ENCODE measurements at places on chromosomes 3 and 15.

DNA sequence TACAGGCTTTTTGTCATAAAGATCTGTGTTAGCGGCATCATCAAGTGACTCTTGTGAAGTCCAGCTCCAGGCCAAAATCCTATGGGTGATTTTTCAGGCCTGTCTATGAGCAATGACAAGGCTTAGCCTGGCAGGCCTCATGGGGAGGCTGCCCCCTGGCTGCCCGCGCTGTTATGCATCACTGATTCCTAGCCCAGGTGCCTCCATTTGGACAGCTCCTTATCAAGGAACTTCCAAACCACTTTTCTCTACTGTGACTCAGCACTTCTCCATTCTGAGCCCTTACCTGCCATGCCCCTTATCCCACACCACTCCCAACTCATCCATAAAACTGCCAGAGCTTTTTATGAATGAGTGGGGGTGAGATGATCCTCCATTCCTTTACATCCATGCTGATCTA, 91.5 kb upstream of the C3orf80 start:
- DNase-seq, result no peak

DNA sequence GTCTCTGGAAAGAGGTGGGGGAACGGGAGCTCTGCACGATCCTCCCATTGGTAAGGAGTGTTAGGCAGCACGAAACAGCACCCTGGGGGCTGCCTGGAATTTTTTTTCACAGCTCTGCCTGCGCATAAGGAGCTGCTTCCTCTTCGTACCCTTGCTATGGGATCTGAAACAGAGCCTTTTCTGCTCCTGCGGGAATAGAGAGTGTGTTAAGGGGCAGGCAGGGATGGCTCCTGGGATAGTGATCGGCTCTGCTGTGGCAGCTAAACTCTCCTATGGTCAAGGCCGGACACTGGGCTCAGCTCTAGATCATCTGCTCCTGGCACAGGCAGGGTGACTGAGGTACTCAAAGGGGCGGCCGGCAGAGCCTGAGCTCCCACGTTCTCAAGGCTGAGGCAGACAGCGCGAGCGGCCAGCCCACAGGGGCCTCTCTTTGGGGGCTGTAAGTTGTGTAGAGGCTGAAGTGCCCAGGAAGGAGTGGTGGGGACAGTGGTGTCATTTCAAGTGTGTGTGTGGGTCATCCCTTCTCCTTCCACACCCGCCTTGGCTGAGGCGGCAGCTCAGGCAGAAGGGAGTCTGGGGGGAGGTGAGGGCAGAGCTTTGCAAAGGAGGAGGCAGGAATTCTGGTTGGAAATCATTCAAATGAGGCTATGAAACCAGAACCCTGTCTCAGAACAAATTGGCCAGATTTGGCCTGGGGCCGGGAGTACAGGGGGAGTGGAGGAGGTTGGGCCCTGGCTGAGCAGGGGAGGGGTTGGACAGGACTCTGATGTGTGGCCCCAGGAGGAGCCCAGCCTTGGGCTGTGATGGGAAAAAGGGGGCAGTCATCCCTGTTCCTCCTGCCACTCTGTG, 31.0 kb downstream of the EPHB3 start:
- DNase-seq, result no peak

GRCh38 chr15:75314552-75315290, 21.1 kb upstream of the COMMD4 start:
- DNase-seq, result no peak

GRCh38 chr3:141955175-141955574, 78.7 kb downstream of the ATP1B3 start:
- DNase-seq, result no peak

DNA sequence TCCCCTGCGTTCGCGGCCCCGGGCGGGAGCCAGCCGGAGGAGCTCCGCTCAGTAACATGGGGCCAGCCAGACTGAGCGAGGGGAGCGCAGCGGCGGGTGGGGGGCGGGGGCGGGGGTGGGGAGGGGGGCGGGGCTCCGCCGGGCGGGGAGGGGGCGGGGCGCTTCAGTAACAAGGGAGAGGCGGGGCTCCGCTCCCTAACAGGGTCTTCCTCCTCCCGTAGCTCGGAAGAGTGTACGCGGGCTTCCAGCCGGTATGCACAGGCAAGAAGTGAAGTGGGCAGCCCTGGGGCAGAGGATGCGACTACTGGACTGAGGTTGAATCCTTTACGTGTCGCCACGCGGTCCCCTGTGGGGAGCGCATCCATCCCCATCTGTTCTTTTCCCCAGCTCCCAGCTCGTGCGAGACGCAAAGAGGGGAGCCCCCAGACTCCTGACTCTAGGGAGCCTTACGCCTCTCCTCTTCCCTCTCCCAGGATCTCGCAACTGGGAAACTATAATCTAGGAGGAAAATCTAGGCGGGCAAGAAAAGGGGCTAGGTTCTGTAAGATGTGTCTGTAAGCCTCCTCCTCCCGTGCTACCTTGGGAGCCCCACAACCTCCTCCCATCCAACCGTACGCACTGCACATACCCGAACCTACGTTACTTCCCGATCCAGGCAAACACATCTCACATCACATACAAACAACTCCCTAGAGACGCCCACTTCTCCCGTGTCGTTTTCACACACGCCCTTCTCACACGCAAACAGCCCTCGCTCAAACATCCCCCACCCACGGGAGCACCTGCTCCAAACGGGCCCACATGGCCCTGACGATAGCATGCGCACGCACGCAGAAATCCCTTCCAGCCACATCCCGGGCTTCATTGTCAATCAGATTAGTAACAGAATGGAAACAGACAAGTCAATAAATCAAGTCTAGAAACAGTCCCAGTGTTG, at the start of gene SHF:
Gene SHF (minus strand): TSS at position 73 of the 937 bp plus-strand sequence. CDS start 15 bp downstream, at position 58.
- peak; percentile 52 for DNase-seq

DNA sequence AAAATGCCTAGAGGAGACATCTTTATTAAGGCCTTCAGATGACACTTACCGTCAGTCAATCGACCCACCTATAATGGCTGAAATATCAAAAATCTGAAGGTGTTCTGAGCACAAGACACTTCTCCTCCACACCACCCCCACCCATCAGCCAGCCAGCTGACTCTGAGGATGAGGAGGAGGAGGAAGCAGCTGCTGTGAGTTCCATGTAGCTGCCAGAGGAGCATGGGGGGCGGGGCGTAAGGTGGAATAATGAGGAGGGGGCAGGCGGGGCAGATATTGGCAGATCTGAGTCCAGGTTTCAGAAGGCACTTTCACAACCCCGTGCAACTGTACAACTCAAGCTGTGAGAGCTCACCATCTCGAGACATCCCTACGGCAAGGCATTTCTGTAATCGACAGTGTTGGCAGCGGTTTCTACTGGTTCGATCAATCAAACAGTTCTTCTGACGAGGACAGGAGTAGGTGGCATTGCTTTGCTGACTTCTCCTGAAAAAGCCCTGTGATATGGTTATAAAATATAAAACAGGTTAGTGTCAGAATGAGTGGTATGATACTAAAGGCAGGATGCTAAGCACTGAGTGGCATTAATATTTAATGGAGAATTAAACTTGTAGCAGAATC, 35.4 kb upstream of the ICE2 start:
- DNase-seq, result no peak

GRCh38 chr3:54046641-54047214, 75.6 kb upstream of the CACNA2D3 start:
- no peak for DNase-seq

- no peak for DNase-seq
These were observed 18.1 kb downstream of the FAM81A start for GRCh38 chr15:59456114-59456513.

DNA sequence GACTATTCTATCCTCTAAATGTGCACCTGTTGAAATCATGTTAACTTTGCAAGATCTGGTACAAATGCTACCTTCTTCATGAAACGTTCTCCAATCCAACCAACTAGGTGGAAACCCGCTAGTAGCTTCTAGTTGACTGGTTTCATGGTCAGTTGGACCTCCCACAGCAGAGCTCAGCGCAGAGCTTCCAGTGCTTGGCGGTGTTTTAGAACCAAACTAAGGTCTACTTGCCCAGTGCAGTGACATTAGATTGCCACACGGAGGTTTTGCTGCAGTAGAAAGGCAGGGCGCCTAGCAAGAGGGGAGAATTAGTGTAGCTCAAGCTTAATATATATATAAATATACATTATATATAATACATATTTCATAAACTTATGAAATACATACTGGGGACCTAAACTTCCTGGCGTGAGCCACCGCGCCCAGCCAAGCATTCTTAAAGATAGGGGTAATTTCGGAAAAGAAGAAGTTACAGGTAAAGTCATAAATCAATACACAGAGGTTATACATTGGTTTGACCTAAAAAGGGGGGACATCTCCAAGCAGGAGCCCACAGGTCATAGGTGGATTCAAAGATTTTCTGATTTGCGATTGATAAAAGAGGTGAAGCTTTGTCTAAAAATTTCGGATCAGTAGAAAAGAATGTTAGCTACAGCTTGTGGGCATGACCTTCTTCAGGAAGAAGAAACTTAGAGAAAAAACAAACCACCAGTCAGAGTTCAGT, 2.1 kb upstream of the OXSR1 start:
- no peak for DNase-seq
